PC-9 (cell line): ENCODE measurements at places on chromosomes 6 and 20. TPM values are rescaled to one million over a fixed set of nuclear protein-coding genes. Genes with fewer than 3 reads are reported as not detected.

The PEX7 gene
- total RNA-seq, result 5.6 and 11.5 TPM in 2 replicates

The GSTA2 gene
- not detected in 2 replicates for total RNA-seq

The PROKR2 gene
- total RNA-seq, result not detected in 2 replicates

The KCNK15 gene
- total RNA-seq, result 0.20 and 0.26 TPM in 2 replicates

The CST5 gene
- total RNA-seq, result 0.93 and 2.2 TPM in 2 replicates

The NKX2-2 gene
- total RNA-seq, result not detected in 2 replicates

The PRR18 gene
- not detected in 2 replicates for total RNA-seq

The PSORS1C1 gene
- 29.2 and 34.2 TPM in 2 replicates for total RNA-seq

The GRIK2 gene
- total RNA-seq, result 0.43 and 0.61 TPM in 2 replicates

The MOG gene
- not detected in 2 replicates for total RNA-seq

The C6orf15 gene
- 21.1 and 21.6 TPM in 2 replicates for total RNA-seq

The PAX1 gene
- not detected in 2 replicates for total RNA-seq

The HLA-DRA gene
- total RNA-seq, result not detected in 2 replicates

The CLPSL2 gene
- 0.76 TPM in 1 of 2 replicates, not detected in the other for total RNA-seq

The CST7 gene
- total RNA-seq, result not detected in 2 replicates

The FRMD1 gene
- not detected in 2 replicates for total RNA-seq

The ZNF391 gene
- total RNA-seq, result 4.6 and 4.7 TPM in 2 replicates

The OR11A1 gene
- total RNA-seq, result not detected in 2 replicates

The RSPO4 gene
- total RNA-seq, result not detected in 2 replicates

The B3GAT2 gene
- not detected in 2 replicates for total RNA-seq

The C6orf52 gene
- 6.1 and 6.2 TPM in 2 replicates for total RNA-seq

The KHDC1L gene
- total RNA-seq, result 1.1 TPM in 1 of 2 replicates, not detected in the other

The DEFB114 gene
- not detected in 2 replicates for total RNA-seq
